ENCODE measurements at places on chromosomes 7 and 10.

DNA sequence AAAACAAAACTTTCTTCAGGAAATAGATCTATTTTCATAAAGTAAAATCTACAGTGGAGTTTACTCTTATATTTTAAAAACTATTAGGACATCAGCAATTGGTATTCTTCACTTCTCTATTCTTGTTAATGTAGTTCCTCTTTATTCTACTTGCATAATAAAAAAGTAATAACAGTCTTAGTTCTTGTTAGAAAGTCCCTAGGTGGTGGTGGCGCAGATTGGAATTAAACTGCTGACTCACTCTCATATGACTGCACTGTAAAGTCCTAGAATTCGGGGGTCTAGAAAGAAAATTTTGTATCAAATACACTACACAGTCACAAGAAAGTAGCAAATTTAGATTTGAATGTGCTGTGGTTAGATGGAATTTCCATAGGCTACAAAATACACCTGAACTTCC is 44.6 kb upstream of the TES start:
- DNase-seq: no peak

DNA sequence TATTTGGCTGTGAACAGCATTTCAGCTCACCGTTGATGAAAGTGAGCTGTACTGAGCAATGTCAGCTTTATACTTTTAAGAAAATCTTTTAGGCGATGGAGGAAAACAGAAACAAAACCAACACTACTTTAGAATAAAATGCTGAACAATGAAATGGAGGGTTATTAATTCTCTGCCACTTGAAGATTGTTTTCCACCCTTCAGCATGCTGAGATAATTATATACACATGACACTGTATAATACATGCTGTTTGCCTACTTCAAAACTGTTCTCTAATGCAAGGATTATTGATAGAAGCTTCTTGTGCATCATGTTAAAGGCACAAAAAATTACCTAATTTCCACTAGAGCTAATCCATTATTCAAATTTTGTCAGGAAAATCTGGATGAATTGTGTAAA is 66.8 kb downstream of the CACNA2D1 start:
- no peak for DNase-seq

- DNase-seq: no peak
Measured at GRCh38 chr10:119919271-119919670, 26.7 kb downstream of the SEC23IP start.

GRCh38 chr7:36312064-36312914 is 77.4 kb upstream of the ANLN start:
- DNase-seq: peak; percentile 76

DNA sequence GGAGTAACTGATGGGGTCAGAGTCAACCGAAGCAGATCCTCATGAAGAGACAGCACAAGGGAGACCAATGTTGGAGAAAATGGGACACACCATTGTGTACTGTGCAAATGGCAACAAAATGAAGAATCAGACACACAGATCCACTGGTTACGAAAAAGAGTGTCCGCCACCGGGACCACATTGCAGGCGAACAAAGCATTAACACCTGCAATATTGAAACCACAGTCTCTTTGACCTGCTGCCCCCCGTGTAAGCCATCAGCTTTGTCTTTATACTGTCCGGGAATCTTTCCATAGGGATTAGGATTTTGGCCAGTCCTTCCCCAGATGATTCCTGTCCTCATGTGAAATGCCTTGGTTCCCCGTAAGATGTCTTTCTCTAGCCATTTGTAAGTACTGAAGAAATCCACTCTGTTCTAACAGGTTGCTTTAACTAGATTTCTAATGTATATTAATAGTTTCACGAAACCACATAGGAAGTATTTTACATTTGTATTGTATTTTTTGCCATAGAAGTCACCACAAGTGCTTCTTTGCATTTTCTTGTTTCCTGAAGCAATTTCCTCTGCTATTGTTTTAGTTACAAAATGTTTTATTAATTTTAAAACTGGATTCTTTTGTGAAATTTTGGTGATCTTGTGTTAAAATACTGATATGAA is 140.8 kb upstream of the NFE2L3 start:
- no peak for DNase-seq

GRCh38 chr10:91105269-91105668 is 115.2 kb upstream of the PCGF5 start:
- no peak for DNase-seq

- DNase-seq: no peak
Measured at GRCh38 chr7:83178796-83179195, 16.1 kb upstream of the PCLO start.

DNA sequence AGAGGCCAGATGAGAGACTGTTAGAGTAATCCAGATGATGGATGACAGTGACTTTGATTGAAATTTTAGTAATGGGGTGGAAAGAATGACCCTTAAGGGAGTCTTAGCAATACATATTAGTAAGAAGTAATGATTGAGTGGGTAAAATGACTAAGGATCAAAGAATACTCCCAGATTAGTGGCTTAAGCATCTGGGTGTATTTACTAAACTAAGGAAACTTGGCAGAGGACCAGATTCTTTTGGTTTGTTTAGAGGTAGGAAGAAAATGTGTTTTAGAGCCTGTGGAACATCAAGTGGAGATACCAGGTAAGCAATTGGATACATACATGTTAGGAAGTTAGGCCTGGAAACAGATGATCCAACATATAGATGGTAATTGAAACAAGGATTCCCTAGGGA is 58.8 kb upstream of the ADRA2A start:
- DNase-seq: no peak

- peak; percentile 81 for DNase-seq
Measured at GRCh38 chr10:132395704-132396493, 1.1 kb upstream of the PWWP2B start.

DNA sequence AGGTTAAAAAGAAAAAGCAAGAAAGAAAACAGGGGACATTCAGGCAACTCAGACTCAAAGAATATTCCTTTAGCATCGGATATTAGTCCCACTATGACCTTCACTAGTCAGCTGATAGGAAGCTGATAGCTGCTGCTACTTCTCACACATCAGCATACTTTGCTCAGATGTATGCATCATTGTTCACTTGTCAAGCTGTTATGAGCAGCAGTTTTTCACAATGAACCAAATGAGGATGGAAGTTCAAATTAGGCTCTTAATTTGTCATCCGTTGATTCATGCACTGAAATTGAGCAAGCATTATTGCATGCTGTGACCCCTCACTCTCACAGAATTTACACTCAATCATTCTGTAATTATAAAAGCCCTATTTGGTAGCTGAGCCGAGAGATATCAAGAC is 257.7 kb downstream of the SNX13 start:
- no peak for DNase-seq

- peak; percentile 35 for DNase-seq
Measured at GRCh38 chr7:101507791-101508252, 121.3 kb downstream of the MYL10 start.

GRCh38 chr7:141184532-141185190 is 110.8 kb downstream of the TMEM178B start:
- DNase-seq: no peak

DNA sequence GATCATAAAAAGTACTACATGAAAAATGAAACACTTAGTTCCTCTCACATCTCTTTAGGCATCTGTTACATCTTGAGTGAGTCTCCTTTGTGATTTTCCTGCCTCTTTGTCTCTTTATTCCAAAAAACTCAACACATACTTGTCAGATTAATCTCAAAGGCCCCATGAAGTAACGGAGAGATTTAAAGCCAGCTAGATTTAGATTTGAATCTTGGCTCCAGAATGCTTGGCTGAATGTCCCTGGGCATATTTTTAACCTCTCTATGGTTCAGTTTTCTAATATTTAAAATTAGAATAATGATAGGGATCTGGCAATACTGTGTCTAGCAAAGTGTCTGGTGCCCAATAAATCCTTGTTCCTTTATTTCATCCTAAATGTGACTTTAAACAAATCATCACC is 140.0 kb downstream of the DGKB start:
- DNase-seq: no peak
